ENCODE measurements at places on chromosomes 7 and 10.

DNA sequence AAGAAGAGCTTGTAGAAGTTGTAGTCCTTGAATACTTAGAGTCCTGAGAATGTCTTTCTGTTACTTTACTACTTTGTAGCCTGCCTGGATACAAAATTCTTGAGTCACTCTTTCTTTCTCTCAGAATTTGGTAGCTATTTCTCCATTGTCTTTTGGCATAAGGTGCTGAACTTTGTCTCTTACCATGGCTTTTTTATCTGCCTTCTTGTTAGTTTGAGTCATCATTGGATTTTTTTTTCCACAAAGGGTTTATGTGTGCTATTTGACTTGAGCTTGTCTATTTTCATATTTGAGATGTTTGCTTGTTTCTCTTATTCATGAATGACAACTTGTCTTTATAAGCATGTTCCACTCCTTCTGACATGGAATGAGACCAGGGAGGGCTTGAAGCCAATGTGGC lies 74.5 kb upstream of the EXOC6 start:
- DNase-seq: no peak

- DNase-seq: no peak
Measured at GRCh38 chr10:114571316-114571999, 86.6 kb downstream of the ABLIM1 start.

- DNase-seq: no peak
Measured at GRCh38 chr7:84624927-84625326, 430.3 kb upstream of the SEMA3A start.

- DNase-seq: no peak
Measured at GRCh38 chr7:42212541-42213090, 24.4 kb downstream of the GLI3 start.

DNA sequence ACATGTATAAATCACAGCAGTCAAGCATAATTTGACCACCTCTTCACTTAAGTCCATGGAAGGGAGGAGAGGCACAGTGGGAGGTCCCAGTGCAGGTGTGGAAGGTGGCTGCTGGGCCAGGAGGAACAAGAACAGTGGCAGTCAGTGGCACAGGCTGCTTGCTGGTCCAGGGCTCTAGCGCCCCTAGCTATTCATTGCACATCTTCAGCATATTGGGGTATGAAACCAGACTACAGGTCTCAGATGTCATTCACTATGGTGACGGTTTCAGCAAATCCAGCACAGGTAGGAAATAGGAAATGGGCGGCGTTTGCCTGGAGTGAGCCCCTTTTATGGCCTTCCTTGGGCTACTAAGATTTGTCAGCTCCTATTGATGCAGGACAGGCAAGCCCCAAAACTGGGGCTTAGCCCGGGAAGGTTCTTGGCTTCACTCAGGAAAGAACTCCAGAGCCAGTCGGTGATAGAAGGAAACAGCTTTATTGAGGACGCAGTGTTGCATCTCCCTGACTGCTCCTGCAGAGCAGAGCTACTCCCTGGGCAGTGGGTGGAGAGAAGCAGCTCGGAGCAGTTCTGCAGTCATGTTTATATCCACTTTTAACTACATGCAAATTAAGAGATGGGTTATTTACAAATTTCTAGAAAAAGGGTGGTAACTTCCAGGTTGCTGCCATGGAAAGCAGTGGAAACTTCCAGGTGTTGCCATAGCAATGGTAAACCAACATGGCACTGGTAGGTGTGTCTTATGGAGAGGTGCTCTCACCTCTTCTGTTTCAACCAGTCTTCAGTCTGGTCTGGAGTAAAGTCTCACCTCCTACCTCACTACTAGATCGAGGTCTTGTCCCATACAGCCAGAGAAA lies 608.8 kb downstream of the PARD3 start:
- no peak for DNase-seq

DNA sequence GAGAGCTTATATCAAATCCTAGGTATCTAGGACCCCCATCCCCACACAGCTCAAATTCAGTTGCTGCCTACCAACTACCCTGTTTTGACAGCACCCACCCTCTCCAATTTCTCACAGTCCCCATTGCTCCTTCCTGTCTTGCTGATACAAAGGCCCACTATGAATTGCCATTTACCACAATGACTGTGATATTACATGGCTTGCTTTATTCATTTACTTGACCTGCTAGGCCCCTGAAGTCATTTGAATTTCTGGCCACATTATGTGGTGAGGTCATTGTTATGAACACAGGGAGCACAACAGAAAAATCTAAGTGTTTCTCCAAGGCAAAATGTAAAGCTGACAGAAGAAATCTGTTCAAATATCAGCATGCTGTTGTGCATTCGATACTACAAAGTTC lies 101.4 kb downstream of the PPP1R17 start:
- DNase-seq: no peak

DNA sequence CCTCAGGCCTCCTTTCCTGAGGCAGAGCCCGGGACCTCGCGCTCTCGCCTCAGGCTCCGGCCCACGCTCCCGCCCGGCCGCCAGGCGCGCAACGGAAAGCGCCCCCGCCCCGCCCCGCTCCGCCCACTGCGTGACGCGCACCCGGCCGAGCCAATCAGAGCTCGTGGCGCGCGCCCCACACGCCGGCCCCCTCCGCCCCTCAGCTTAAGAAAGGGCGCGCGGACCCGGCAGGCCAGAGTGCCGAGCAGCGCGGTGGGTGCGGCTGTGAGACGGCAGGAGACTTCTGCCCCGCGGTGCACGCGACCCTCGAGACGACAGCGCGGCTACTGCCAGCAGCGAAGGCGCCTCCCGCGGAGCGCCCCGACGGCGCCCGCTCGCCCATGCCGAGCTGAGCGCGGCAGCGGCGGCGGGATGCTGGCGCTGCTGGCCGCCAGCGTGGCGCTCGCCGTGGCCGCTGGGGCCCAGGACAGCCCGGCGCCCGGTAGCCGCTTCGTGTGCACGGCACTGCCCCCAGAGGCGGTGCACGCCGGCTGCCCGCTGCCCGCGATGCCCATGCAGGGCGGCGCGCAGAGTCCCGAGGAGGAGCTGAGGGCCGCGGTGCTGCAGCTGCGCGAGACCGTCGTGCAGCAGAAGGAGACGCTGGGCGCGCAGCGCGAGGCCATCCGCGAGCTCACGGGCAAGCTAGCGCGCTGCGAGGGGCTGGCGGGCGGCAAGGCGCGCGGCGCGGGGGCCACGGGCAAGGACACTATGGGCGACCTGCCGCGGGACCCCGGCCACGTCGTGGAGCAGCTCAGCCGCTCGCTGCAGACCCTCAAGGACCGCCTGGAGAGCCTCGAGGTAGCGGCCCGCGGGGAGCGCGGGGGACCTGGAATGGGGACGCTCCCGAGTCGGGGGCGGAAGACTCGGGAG lies at the start of gene NPTX2:
NPTX2 (plus strand) TSS at position 235 of the 909 bp plus-strand sequence; CDS start at position 412, 177 bp downstream.
- no peak for DNase-seq

- no peak for DNase-seq
Measured at GRCh38 chr10:79021331-79021907, 47.3 kb upstream of the ZMIZ1 start.

- DNase-seq: no peak
Measured at GRCh38 chr7:152850420-152850819, 90.9 kb downstream of the ACTR3B start.

GRCh38 chr7:94941844-94942632 lies 34.6 kb downstream of the PPP1R9A start:
- no peak for DNase-seq

GRCh38 chr10:4242561-4243035 lies 457.6 kb upstream of the KLF6 start:
- no peak for DNase-seq

DNA sequence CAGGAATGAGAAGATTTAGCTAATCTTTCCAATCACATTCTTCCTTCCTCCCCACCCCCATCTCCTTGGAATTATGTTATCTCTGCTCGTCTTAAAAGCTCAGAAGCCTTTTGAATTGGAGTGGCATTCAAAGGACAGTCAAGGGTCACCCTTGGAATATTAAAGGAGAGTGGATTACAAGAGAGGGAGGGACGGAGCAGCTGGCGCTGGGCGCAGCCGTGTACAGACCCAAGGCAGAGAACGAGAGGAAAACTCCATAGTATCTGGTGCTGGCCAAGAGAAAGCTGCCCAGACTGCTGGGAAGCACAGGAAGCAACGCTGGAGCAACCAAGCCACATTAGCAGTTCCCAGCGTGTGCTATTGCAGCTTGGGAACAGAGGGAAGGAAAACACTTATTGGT lies 95.7 kb downstream of the POU6F2 start:
- no peak for DNase-seq

DNA sequence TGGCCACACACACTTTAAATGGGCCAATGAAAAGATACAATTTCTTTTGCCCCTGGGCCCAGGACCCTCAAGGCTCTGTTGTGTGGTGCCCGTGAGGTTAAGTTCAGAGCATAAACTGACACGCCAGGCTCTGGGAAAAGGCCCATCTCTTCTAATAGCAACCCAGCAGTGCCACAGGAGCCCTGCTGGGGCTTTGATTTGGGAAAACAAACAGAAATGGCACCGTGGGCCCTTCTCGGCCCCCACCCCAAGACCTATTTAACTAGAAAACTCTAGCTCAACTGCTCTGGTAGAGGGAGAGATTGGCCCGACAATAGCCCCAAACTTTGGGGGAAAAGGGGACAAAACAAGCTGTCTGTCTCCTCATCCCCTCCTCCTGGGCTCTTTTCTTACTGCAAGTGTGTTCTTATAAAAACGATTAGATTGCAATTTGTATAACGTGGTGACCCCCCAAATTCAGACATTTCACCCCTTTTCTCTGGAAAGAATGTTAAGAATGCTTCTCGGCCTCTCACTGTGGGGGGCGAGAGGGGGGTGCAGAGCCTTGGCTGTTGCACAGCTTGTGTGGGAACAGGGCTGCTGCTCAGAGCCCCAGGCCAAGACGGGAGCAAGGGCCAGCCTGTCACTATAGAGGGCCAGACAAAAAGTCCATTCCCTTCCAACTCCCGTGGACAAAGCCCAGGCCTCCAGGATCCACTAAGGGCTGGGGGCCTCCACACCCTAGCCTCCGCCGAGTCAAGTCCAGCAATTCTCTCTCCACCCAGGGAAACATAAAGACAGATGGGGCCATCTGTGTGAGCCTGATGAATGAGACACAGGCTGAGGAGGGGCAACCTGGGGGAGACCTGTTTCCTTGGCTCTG lies 26.8 kb downstream of the DPCD start:
- no peak for DNase-seq

- no peak for DNase-seq
Measured at GRCh38 chr10:97584060-97584797, at the start of gene HOGA1. TSS of gene HOGA1 (plus strand) at chr10:97584389. CDS start at chr10:97584704, 315 bp downstream.

- DNase-seq: no peak
Measured at GRCh38 chr10:70748305-70748704, 36.9 kb downstream of the TBATA start.

DNA sequence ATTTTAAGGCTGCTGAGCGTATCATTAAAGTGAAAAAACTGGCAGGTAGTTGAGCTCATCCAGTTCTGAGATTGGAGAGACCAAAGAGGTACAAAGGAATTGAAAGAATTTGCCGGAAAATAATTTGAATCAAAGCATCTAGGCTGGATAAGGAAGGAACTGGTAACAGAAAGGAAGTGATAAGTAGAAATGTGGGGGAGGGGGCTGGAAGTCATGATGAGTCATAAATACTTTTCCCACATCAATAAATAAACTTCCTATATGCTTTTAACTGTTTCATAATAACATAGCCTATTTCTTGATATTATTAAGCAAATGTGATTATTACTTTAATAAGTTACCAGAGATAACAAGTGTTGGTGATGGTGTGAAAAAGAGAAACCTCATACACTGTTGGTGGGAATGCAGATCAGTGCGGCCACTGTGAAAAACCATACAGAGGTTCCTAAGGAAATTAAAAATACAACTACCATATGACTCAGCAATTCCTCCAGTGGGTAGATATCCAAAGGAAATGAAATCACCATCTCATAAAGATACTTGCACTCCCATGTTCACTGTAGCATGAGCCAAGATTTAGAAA lies 27.0 kb downstream of the ZNF438 start:
- DNase-seq: no peak

Data from GM12892 (cell line).